Esophagus muscularis mucosa (tissue), 4 donors: ENCODE measurements at places on chromosomes 16 and 17. TPM values are rescaled to one million over a fixed set of nuclear protein-coding genes. Genes with fewer than 3 reads are reported as not detected.

Gene FOXO3B
- 5.4 TPM for total RNA-seq

Gene CCDC102A
- 54.9 TPM for total RNA-seq

GRCh38 chr16:23035240-23035639 is 114.0 kb downstream of the USP31 start:
- no peak overlapping the region for H3K4me3 ChIP-seq
- no peak for DNase-seq
- no peaks in the 10 kb centered on the region for H3K27me3 ChIP-seq
- no peaks in the 10 kb centered on the region for H3K4me1 ChIP-seq
- no peaks in the 10 kb centered on the region for H3K36me3 ChIP-seq
- H3K27ac ChIP-seq = no peak overlapping the region

Gene TBC1D3K
- not detected for total RNA-seq

- no peak for DNase-seq
- no peaks in the 10 kb centered on the region for H3K27me3 ChIP-seq
- H3K27ac ChIP-seq = no peak overlapping the region
- H3K36me3 ChIP-seq = no peaks in the 10 kb centered on the region
Observed at GRCh38 chr17:50311112-50311460, 34.8 kb upstream of the XYLT2 start.

Gene USP31
- 18.9 TPM for total RNA-seq

- H3K4me3 ChIP-seq = no peak overlapping the region
- peaks cover 5% of the 10 kb centered on the region for H3K36me3 ChIP-seq
- H3K4me1 ChIP-seq = peaks cover 22% of the 10 kb centered on the region
Observed at GRCh38 chr17:63647065-63647725, 25.0 kb downstream of the MAP3K3 start.
